LHCN-M2 (cell line): ENCODE measurements at places on chromosomes 6 and 20. TPM values are rescaled to one million over a fixed set of nuclear protein-coding genes. Genes with fewer than 3 reads are reported as not detected.

The RCAN2 gene
- 0.58 and 0.86 TPM in 2 replicates for total RNA-seq

The C6orf141 gene
- total RNA-seq = 4.5 and 6.5 TPM in 2 replicates

DNA sequence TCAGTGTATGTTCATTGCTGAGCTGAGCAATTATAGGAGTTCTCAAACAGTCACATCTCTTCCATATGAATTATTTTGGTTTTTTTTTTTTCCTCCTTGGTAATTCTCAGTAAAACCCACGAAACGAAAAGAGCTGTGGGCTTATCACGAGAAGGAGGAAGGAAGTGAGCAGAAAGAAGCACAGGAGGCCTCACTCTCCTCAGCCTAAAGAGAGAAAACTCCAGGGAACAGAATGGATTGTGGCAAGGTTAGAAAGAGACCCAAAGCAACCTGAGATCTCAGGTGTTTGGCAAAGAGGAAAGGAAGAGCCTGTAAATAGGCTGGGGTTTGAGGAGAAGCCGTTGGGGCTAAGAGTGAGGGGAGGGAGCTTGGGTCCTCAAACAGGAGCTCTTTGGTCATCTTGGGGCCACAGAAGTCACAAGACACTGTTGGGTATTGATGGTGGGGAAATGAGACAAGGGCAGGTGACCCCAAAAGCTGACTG, 67.8 kb upstream of the CITED2 start:
- no peak for DNase-seq

DNA sequence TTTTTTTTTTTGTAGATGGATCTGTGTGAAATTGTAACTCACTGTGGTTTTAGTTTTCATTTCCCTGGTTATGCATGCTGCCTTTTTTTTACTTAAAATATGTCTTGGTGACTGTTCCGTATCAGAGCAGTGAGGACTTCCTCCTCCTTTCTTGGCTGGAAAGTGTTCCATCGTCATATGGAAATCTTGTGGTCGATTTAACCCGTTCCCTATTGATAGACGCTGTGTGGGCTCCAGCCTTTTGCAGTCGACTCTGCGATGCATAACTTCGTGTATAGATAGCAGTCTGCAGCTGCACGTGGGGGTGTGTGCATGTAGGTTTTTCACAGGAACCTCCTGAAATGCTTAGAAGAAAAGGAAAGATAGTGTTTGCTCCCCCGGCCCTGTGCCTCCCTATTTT, 28.1 kb upstream of the PNPLA1 start:
- DNase-seq = no peak

The JPH2 gene
- total RNA-seq = 24.4 and 31.8 TPM in 2 replicates

DNA sequence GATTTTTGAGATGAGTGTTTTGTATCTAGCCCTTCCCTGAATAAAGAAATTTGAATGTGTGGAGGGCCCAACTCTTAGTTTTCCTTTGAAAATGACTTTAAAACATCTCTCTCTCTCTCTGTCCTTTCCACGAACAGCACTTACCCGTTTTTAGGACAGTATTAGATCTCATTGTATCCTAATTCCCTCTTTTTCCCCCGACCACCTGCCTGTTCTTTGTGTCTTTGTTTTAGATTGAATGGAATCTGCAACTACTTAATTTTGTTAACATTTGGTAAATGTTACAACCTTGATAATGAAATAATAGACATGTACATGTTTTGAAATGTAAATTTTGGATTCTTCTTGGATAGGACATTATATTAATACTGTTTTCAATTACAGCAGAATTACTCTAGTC, 3.1 kb downstream of the DSP start:
- DNase-seq = no peak

DNA sequence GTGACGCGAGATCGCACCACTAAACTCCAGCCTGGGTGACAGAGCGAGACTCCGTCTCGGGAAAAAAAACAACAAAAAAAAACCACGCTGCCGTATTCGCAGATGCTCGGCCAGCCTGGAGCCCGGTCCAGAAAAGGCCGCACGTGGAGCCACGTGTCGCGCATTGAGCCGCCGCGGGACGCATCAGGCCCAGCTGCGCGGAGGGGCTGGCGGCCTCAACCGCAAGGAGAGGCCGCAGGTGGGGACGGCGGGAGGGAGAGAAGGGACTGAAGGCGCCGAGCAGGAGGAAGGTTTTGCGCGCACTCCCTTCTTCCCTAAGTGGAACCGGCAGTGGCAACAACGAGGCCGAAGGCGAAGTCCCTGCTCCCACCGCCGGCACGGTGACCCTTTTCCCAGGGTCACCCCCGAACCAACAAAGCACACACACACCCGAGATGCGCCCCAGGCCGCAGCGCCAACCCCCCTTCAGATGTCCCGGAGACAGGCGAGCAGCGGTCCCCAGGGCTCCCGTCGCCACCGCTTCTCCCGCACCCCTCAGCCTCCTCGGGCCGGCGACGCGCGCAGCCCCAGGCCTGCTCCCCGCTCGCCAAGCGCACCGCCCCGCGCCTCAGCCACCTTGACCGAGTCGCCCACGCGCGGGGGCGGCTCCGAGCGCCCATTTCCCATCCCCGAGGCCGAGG, 681 bp downstream of the SYCP2 start:
- no peak for DNase-seq

The DCDC2 gene
- total RNA-seq = 0.13 TPM in 1 of 2 replicates, not detected in the other

- DNase-seq = no peak
These were observed 290.5 kb upstream of the MANEA start for GRCh38 chr6:95286874-95287273.
